ENCODE measurements at places on chromosomes 3 and 15.

- H3K36me3 ChIP-seq = peaks cover 72% of the 10 kb centered on the region
- no peak overlapping the region for H3K27ac ChIP-seq
- no peak for DNase-seq
Observed at GRCh38 chr15:101288905-101289513, 6.0 kb downstream of the SNRPA1 start.

DNA sequence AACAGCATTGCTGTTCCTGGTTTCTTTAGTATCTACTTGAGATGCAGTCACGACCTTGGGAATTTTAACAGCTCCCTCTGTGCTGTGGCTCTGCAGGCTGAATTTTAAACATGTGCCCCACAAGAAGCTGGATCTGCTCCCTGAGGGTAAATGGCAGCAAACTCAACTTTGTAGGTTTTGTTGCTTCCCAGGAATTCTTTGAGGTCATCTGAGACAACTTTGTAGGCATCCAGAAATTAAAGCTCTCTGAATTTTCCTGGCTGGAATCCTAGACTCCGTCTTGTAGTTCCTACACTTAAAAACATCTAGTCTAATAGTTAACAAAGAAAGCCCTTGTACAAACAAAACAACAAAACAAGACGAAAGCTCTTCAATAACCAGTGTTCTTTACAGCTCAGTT, 366.3 kb downstream of the FEZF2 start:
- no peak overlapping the region for H3K4me3 ChIP-seq
- no peaks in the 10 kb centered on the region for H3K36me3 ChIP-seq
- no peak overlapping the region for H3K27ac ChIP-seq
- no peak for DNase-seq
- H3K27me3 ChIP-seq = no peaks in the 10 kb centered on the region

DNA sequence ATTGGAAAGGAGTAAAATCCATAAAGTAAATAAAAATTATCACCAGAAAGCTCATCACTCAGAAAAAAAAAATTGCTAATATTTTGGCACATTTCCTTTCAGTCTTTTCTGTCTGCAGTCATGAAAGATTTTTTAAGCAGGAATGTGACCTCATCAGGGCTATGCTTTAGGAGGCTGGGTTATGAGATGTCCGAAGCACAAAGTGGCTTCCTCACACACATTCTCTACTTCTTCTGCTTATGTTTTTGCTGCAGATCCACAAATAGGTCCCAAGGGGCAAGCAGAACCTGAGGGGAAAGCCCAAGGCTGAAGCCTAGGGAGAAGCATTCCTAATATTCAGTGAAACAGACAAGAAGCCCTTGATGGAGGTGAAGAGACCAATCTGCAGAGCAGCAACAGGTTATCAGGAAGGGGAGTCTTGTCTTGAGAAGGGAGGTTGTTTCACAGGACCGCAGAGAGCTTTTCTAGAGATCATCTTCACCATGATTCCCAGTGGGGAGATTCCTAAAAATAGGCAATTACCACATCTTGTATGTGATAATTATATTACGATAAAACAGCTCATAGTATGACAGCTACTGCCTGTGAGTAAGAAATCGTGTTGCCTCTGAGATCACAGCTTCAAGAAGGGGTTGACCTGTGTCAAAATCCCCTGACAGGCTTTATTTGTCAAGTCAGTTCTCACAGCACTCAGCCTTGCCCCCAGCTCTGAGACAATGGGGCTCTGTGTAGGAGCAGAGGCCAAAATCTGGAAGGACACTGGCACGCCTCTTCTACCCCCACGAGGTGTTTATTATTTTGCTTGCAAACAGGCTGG, 60.5 kb downstream of the IGF2BP2 start:
- no peaks in the 10 kb centered on the region for H3K36me3 ChIP-seq
- no peak overlapping the region for H3K27ac ChIP-seq
- no peak for DNase-seq
- no peaks in the 10 kb centered on the region for H3K4me1 ChIP-seq
- H3K4me3 ChIP-seq = no peak overlapping the region

DNA sequence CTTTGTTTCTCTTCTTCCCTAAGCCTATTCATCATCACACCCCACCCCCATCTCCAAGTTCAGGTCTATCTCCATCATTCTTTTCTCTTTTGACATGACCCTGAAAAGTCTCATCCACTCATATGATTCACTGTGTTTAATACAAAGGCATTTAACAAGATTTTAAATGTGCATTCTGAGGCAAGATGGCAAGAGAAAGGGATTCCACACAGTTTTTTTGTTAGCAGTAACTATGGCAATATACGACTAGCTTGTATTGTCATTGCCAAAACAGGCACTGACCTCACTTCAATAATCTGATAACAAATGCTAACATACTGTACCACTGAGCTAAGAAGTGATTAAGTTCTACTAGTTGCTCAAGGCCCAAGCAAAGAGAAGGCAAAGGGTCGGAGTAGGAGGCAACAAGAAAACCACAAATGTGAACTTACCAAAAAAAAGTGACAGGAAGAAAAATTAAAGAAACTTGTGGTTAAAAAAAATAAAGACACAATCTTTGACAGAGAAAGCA, 53.2 kb downstream of the FBN1 start:
- no peak overlapping the region for H3K27ac ChIP-seq
- no peak overlapping the region for H3K4me3 ChIP-seq
- peaks cover 1% of the 10 kb centered on the region for H3K36me3 ChIP-seq
- H3K4me1 ChIP-seq = no peaks in the 10 kb centered on the region

GRCh38 chr15:36632226-36632625, 52.8 kb downstream of the CDIN1 start:
- no peak overlapping the region for H3K4me3 ChIP-seq
- no peak for DNase-seq
- H3K36me3 ChIP-seq = no peaks in the 10 kb centered on the region
- no peaks in the 10 kb centered on the region for H3K27me3 ChIP-seq
- H3K27ac ChIP-seq = no peak overlapping the region
